GM03348 (cell line): ENCODE measurements at places on chromosomes 1 and 21.

- DNase-seq: no peak
These were observed 22.8 kb upstream of the RXRG start for GRCh38 chr1:165467706-165468105.

GRCh38 chr1:96747565-96747964, 26.0 kb downstream of the PTBP2 start:
- no peak for DNase-seq

DNA sequence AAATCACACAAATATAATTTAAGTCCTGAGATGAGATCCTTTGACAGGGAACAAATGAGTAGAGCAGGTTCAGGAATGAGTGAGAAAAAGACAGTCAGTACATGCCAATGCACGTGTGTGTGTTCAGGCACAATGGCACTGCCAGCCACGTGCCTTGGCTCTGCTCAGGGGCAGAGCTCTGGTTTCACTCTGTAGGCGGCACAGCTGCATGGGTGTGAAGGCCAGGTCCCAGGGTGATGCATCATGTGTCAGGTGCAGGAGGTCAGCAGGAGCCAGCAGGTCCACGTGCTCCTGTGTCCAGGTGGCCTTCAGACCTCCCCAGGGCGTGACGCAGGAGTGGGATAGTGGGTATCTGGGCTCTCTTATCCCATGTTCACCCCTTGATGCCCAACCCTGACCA, 386.1 kb downstream of the KCNH1 start:
- no peak for DNase-seq

GRCh38 chr1:6460301-6461050, 5.5 kb downstream of the TNFRSF25 start:
- DNase-seq: no peak

DNA sequence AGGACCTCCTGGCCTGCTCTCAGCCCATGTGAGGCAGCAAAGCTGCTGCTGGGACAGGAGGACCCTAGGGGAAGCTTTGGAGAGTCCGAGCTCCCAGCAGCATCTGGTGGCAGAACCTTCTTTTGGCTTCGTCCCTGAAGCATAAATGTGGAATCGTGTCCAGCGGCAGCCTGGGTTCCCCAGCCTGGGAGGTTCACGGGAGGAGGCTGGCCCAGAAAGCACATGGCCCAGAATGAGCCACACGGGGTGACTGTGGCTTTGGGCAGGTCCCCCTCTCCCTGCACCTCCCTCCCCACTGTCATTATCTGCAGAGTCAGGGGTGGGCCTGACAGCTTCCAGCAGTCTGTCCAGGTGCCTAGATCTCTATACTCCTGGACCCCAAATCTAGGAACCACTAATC, 318.1 kb upstream of the VAMP3 start:
- no peak for DNase-seq

DNA sequence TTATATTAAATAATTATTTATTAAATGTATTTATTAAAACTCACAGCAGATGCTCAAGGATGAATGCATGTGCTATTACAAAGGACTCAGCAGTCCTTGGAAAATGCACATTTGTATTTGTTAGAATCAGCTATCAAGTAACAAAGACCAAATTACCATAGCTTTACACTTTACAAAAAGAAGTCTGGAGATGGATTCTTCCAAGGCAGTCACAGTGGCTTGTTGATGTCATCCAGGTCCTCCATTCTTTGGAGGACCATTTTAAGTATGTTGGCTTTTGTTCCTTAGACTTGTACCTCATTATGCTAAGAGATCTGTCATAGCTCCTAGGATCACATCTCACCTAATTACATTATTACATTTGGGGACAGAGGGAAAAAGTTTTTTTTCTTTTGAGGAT, 63.4 kb downstream of the NTMT2 start:
- DNase-seq: no peak

DNA sequence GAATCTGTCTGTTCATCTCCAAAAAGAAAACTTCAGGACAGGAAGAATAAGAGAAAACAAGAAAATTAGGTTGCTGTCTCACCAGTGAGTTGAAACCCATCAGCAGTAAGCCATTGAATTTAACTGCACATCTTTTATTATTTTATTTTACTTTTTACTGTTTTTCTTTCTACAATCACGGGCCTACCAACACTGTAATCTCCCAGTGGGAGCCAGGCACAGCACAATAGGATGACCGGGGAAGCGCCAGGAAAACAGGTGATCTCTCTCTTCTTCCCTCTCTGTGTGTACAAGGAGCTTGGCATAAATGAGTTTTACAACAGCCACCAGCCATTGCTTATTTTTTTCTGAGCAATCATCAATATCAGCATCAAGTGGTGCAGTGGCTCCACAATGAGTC, 113.1 kb upstream of the ESRRG start:
- no peak for DNase-seq
